Stimulated activated CD4-positive, alpha-beta T cell treated with anti-CD3 and anti-CD28 coated beads, Interleukin-4, amount 100 ng/mL, for 48 hours (primary cell): ENCODE measurements at places on chromosomes 11 and 22.

- DNase-seq = no peak
These were observed 173.3 kb downstream of the PGR start for GRCh38 chr11:100956351-100956750.

GRCh38 chr11:2298131-2298794, 3.5 kb downstream of the C11orf21 start:
- no peak for DNase-seq

- DNase-seq = no peak
These were observed 31.7 kb downstream of the PAX6 start for GRCh38 chr11:31779374-31779791.

DNA sequence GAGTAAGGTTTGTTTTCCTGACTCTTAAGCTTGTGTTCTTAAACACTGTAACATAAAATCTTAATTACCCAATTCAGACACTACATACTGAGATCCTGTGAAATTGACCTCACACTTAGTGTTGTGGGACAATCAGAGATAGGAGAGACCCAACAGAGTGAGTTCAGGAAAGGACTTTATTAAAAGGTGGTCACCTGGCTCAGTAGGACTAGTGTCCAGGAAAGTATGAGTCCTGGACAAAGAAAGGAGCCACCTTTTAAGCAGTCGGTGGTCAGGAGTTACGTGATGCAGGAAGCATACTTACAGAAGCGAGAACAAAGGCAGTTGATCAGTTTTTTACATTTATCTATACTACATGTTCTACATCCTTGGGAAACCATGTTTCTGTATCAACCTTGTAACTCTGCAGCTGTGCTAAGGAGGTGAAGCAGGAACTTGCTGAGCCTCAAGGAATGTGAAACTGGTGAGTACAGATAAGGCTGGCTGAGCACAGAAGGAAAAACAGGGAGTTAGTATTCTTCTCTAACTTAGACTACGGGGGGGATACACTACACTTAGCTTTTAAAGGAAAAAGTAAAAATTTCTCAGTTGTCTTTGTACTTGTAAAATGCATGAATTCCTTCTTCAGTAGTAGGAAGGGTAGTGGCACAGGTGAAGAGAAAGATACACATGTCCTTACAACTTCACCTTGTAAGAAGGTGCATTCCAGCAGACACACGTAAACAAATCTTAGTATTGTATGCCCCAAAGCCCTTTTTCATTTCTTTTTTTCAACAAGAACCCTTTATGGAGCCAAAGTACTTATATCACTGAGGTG, 15.1 kb downstream of the OR51E1 start:
- no peak for DNase-seq

DNA sequence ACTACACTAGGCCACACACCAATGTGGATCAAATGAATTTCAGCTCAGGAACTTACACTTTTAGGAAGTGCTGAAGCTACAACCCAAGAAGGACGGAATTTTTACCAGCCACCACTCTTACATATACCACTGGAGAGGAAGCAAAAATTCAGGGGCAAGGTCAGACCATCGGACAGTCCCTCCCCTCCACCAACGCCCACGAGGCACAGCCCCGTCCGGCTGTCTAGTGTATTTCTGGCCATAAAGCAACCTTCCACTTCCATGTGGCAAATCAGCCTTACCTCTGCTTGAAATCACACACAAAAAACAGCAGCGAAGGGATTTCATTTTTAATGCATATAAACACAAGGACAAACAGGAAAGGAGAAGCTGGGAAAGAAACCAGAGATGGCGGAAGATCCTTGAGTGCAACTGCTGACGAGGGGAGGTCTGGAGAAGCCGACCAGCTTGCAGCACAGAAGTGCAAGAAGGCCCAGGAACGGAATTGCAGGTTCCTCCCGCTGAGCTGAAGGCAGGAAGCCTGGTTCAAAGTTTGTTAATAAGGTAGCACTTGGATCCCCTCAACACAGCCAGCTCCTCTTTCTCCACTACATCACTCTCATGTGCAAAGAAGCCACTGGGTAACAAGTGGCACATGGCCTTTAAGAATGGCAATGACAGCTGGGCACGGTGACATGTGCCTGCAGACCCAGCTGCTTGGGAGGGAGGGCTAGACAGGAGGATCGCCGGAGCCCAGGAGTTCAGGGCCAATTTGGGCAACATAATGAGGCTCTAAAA, 71.5 kb downstream of the SHANK2 start:
- DNase-seq = no peak

- no peak for DNase-seq
These were observed 9.1 kb downstream of the NRXN2 start for GRCh38 chr11:64713781-64714363.

DNA sequence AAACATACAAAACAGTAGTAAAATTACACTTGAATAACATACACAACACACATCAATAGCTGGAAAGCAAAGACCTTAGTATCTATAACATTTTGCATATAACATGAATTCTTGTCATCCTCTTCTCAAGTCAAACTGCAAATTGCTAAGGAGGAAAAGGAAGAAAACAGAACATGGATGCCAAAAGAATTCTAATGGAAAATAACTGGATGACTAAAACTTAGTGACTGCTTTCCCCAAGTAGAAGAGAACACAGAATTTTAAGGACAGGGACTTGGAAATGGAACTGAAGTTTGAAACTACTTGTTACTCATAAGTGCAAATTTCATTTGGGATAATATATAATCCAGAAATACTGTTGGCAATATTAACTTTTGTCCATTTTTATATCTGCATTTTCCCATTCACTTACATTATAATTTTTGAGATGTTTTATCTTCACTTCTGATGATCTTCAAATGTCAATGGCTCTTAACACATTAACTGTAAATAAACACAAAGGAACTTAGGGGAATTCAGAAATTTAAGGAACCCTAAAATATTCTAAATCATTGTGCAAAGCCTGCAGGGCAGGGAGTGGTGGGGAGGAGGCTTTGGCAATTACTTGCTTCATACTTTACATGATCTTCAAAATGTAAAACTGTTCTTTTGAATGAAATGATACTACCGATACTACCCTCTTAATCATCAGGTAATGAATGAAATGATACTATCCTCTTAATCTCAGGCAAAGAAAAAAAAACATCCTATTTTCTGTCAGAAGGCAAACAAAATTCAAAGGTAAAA, 9.9 kb downstream of the MTMR2 start:
- DNase-seq = no peak
